CD4-positive, alpha-beta T cell treated with Interferon alpha-2 for 1 hour (primary cell): ENCODE measurements at places on chromosomes 13 and 19.

- DNase-seq: no peak
Observed at GRCh38 chr13:45953082-45953481, 99.5 kb downstream of the ZC3H13 start.

- no peak for DNase-seq
Observed at GRCh38 chr13:33262062-33262487, 23.5 kb downstream of the STARD13 start.

GRCh38 chr19:4390567-4391305 lies 9.6 kb downstream of the SH3GL1 start:
- DNase-seq: no peak

DNA sequence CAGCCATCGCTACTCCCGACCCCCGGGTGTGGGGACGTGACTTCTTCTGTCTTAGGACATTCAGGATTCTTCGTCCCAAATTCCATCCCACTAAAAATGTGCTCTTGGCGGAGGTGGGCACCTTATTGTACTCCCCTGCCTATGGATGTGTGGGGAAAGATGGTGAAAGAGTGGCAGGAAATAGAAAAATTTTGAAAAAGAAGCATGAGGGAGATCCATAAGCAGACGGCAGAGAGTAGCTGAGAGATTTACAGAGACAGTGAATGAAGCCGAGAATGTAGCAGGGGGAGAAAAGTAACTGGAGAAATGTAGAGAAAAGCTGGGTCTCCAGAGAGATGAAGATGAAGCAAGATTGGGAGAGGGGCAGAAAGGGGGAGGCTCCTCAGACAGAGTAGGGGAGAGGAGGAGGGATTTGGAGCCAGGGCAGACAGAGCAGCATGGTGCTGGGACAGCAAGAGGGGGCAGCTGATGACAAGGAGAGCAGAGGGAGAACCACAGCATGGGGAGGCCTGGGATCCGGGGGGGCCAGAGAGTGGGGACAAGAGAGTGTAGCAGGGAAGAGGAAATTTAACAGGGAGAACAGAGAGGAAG lies 843 bp downstream of the ZNF610 start:
- DNase-seq: no peak

GRCh38 chr13:23963184-23963931 lies 66.1 kb upstream of the C1QTNF9B start:
- DNase-seq: no peak

GRCh38 chr13:111981006-111981405 lies 85.9 kb upstream of the SOX1 start:
- DNase-seq: no peak

- no peak for DNase-seq
Observed at GRCh38 chr13:110213461-110214074, 93.4 kb downstream of the COL4A1 start.

GRCh38 chr13:36917311-36917710 lies 2.7 kb downstream of the SMAD9 start:
- no peak for DNase-seq

GRCh38 chr19:38917921-38918491 lies 6.0 kb upstream of the CCER2 start:
- no peak for DNase-seq

DNA sequence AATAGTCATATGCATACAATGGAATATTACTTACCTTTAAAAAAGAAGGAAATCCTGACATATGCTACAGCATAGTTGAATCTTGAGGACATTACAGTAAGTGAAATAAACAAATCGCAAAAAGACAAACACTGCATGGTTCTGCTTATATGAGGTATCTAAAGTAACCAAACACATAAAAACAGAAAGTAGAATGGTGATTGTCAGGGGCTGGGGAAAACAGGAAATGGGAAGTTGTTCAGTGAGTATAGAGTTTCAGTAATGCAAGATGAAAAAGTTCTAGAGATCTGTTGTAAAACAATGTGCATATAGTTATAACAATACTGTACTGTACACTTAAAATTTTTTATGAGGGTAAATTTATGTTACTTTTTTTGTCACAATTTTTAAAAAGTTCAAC lies 219.4 kb downstream of the KLF5 start:
- no peak for DNase-seq

DNA sequence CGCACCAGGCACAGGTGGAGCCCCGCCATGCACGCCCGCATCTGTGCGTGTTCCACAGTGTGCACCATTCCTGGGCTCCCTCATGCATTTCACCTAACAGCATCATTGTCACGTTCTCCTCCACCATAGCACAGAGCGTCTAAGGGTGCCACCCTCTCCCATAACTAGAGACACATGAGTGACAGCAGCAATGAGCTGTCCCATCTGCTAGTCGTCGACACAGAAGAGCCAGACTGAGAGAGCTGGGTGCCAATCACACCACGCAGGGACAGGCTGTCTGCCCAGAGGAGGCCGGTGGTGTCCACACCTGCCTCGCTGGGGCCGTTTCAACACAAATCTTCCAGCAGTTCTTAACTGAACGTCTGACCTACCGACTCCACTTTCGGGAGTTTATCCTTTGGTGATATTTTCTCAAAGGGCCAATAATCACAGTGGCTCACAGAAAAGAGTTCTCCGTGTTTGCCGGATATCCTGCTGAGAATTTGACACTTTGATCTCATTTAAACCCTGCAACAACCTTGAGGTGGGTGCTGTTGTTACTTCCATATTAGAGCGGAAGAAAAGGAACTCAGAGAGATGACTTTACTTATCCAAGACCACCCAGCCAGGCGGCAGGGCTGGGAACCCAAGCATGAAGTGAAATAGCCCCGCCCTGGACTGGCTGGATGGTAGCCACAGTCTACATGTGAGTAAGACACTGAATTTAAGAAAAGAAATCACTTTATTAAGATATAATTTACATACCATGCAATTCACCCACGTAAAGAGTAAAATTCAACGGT lies 16.2 kb downstream of the CLEC11A start:
- DNase-seq: no peak

DNA sequence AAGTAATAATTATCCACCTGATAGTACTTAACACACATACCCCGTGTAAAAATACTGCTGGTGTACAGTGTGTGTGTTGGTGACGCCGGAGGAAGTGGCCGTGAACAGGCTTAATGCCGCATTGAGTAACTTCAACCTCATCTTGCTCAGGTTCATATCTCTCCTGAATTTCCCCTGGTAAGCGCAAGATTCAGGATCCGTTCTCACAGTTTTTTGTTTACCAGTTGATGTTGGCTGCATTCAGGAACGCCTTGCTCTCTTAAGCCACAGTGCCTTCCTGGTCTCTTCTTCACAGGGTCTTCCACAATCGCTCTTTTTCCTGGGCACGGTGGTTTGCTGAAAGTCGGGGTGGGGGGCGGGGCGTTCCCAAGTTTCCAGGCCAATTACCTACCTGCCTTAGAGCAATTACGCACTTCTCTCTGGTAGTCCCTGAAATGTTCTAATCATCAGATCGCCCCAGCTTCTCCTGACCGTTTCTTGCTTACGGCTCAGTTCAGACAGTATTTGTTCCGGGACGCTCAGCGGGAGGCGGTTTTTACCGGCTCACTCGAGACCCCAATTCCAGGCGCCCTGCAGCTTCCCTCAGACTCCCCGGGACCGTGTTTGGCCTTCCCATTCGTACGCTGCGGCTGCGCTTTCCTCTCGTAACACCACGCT lies 706 bp upstream of the DNAJC3 start:
- DNase-seq: peak; percentile 37

DNA sequence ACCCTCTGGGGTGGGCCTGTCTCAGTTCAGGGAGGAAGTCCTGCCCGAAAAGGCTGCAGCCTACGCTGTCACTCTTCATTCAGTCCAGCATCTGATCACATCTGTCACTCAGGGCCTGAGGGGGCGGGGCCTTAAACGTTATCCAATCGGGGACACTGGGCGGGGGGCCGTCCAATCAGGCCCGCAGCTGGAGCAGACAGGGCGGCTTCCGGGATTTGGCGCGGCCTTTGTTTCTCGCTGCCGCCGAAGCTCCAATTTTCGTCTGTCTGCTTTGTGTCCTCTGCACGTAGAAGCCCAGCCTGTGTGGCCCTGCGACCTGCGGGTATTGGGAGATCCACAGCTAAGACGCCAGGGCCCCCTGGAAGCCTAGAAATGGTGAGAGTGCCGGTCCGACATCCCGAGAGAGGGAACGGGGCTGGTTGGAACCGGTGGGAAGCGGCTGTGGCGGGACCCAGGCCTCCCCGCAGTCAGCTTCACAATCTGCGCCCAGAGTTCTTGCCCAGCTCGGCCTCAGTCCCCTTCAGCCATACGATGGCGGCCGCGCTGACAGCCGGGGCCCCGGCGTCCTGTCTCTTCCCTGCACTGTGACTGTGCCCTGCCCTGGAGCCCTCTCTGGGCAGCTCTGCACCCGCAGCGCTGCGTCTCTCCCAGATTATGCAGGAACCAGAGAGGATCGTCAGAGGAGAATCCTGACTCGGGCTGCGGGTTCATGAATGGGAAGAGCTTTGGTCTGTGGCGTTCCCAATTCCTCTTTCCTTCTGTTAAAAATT lies at the start of gene ZNF730:
TSS of gene ZNF730 (plus strand) at position 224 of the 770 bp plus-strand sequence. CDS start at position 373, 149 bp downstream.
- peak; percentile 19 for DNase-seq

DNA sequence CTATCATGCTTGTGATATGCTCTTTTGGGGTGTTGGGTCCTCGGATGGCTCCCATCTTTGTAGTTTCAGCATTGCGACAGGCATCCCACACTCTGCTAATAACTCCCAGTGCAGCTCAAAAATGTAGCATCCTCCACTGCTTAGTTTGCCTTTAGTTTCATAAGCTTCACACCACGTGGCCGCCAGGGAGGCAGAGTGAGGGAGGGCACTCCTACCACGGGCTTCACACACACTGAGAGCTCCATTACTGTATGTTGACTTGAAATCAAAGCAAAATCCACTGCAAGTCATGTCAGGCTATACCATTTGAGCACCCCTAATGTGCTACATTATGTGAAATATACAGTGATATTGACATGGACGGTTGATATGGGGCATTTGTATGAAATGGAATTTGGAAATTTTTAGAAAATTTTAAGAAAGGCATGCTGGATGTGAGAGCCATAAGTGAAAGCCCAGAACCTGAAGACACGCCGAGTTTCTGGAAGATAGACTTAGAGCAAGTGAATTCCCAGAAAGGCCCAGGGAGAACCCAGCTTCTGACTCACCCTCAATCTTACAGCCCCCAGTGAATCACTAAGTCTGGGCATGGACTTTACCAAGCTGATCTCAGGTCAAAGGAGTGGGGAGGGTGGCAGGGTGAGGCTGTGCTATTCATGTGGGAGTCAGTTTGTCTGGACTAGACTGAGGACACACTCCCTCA lies 94.1 kb downstream of the HSPH1 start:
- DNase-seq: no peak

DNA sequence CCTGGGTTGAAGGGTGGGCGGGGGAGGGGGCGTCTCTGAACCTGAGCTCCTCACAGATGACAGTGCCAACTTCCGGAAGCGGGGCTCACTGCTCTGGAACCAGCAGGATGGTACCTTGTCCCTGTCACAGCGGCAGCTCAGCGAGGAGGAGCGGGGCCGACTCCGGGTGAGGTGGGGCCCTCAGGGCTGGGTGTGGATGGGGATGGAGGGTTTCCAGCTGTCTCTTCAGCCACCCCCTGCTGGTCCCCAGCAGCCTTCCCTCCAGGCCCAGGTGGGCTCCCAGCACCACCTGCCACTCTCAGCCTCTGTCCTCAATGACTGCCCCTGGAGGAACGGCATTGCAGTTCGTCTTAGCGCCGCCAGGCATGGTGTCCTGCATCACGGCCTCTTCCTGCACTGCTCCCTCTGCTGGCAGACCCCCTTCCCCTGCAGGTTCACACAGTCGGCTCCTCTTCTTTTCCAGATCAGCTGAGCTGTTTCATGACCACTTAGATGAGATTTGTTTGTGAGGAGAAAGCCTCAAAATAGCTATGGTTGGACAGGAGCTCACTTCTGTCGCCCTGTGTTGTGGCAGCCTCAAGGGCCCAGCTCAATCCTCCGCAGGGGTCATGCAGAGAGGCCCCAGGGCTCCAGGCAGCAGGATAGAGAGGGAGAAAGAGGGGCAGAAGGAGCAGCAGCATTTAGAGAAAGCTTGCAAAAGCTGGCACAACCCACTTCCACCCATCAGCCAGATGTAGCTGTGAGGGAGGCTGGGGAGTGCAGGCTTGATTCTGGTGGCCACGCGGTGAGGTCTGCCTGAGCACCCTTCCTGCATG lies 2.5 kb upstream of the GARIN5A start:
- no peak for DNase-seq

GRCh38 chr13:22931576-22931975 lies 249.2 kb upstream of the SGCG start:
- DNase-seq: no peak

GRCh38 chr13:89695343-89696257 lies 1651.9 kb upstream of the MIR17HG start:
- no peak for DNase-seq

- DNase-seq: no peak
Observed at GRCh38 chr19:44072543-44073401, 813 bp downstream of the ZNF284 start.

- no peak for DNase-seq
Observed at GRCh38 chr19:50972795-50973376, 3.5 kb upstream of the KLK6 start.

DNA sequence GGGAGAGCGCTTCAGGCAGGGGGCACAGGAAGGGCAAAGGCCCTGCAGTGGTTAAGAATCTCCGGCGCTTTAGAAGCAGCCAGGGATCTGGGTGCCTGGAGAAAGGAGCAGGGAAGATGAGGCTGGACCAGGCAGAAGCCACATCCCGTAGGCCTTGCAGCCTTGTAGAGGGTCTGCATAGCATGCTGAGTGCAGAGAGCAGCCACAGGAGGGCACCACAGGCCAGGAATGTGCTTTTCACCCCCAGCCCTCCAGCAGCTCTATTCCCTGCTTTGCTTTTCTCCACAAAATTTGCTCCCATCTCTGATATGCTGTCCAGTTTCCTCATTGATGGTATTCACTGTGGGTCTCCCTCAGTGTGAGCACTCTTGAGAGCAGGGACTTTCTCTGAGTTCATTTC lies 5.7 kb downstream of the WDR62 start:
- peak; percentile 5 for DNase-seq

GRCh38 chr13:74743992-74744391 lies 609.8 kb upstream of the KLF12 start:
- no peak for DNase-seq

- DNase-seq: no peak
Observed at GRCh38 chr13:113113846-113114271, 8.3 kb downstream of the F7 start.

DNA sequence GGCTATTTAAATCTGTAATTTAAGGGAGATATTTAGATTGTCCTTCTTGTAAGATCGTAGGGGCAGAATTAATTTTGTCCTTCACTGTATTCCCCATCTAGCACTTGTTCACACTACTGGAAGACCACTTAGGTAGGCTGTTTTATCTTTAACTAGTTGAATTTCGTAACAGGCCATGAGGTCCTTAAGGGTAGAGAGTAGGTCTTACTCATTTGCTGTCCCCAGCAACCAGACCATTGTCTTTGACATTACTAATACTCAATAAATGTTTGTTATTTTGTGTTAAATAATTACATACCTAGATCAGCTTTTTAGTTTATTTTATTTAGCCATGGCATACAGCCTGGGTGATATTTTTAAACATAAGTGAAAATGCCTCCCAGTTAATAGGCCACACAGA lies 177.1 kb downstream of the PCCA start:
- DNase-seq: no peak
